Activated naive CD8-positive, alpha-beta T cell treated with anti-CD3 and anti-CD28 coated beads, Interleukin-2, amount 10 ng/mL, durations not matched to agents 7 days and 5 days (primary cell): ENCODE measurements at places on chromosomes 4 and X. TPM values are rescaled to one million over a fixed set of nuclear protein-coding genes. Genes with fewer than 3 reads are reported as not detected.

UGT8 gene
- total RNA-seq = 0.17 TPM

- peaks cover 2% of the 10 kb centered on the region for H3K36me3 ChIP-seq
- no peaks in the 10 kb centered on the region for H3K4me1 ChIP-seq
- H3K27me3 ChIP-seq = no peaks in the 10 kb centered on the region
- DNase-seq = no peak
Measured at GRCh38 chr4:128590773-128591172, 218.7 kb upstream of the JADE1 start.

DNA sequence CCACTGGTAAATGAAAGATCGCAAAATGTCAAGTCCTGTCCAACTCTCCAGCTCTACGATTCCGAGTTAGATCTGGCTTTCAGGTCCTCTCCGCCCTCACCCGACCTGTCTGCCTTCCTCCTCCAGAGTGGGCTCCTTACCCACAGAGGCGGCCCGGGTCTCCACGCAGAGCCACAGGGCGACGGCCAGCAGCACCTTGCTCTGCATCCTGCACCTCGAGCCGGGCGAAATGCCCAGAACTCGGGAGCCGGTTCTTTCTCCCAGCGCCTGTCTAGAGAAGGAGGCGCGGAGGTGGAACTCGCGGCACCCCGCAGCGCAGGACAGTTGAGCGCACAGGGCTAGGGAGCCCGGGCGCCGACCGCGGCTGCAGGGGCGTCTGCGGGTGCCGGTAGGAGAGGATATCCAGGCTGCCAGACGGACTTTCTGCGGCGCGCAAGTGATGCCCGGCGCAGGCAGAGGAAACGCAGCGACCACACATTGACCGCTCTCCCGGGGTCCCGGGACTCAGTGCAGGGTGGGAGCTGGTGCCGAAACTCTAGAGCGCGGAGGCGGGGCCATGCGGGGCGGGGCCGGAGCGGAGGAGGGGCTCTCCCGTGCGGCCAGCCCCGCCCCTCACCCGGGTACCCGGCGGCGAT lies at the start of gene KDR:
Gene KDR, minus strand, starts transcription at position 509 of the 635 bp plus-strand sequence. Its CDS starts 302 bp downstream, at position 207.
- H3K36me3 ChIP-seq = no peaks in the 10 kb centered on the region
- H3K27me3 ChIP-seq = peaks cover 36% of the 10 kb centered on the region

GRCh38 chr4:83248486-83248885 lies 36.1 kb downstream of the COQ2 start:
- H3K4me1 ChIP-seq = peaks cover 41% of the 10 kb centered on the region
- peaks cover 2% of the 10 kb centered on the region for H3K27me3 ChIP-seq
- H3K4me3 ChIP-seq = no peak overlapping the region
- no peak overlapping the region for H3K27ac ChIP-seq
- no peak for DNase-seq

- DNase-seq = no peak
- no peaks in the 10 kb centered on the region for H3K36me3 ChIP-seq
- H3K27me3 ChIP-seq = no peaks in the 10 kb centered on the region
- no peak overlapping the region for H3K4me3 ChIP-seq
Measured at GRCh38 chr4:30837861-30838260, 117.7 kb downstream of the PCDH7 start.

GRCh38 chr4:121448231-121448630 lies 67.4 kb upstream of the QRFPR start:
- DNase-seq = no peak
- H3K4me1 ChIP-seq = no peaks in the 10 kb centered on the region
- H3K27me3 ChIP-seq = peaks cover 17% of the 10 kb centered on the region
- H3K36me3 ChIP-seq = no peaks in the 10 kb centered on the region

GRCh38 chr4:1887052-1887451 lies 15.9 kb downstream of the NSD2 start:
- DNase-seq = no peak
- H3K4me1 ChIP-seq = peaks cover 31% of the 10 kb centered on the region
- no peaks in the 10 kb centered on the region for H3K27me3 ChIP-seq
- H3K36me3 ChIP-seq = peaks cover 17% of the 10 kb centered on the region

DNA sequence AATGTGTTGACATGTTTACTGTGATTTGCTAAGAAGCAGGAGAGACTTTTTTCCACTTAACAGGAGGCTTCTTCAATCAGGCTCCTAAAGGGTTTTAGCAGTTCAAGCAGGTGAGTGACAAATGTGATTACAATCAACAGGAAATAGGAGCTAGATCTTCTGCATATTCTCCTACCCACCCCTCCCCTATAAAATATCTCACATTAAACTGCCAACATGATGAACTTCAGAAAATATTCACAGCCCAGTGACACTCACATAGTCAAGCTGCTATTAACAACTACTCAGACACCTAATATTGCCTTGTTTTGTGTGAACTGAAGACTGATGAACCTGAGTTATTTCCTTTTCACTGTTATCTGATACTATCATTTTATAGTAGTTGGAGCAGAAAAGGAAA lies 55.9 kb upstream of the ANTXR2 start:
- no peak overlapping the region for H3K4me3 ChIP-seq
- H3K27ac ChIP-seq = no peak overlapping the region
- H3K4me1 ChIP-seq = peaks cover 40% of the 10 kb centered on the region
- H3K36me3 ChIP-seq = peaks cover 4% of the 10 kb centered on the region
- no peak for DNase-seq

HSFX4 gene
- not detected for total RNA-seq

PHKA1 gene
- 0.47 TPM for total RNA-seq

- H3K4me1 ChIP-seq = peaks cover 14% of the 10 kb centered on the region
- DNase-seq = no peak
- H3K27me3 ChIP-seq = peaks cover 63% of the 10 kb centered on the region
- H3K4me3 ChIP-seq = no peak overlapping the region
Measured at GRCh38 chr4:24475756-24476155, 108.6 kb downstream of the DHX15 start.

DNA sequence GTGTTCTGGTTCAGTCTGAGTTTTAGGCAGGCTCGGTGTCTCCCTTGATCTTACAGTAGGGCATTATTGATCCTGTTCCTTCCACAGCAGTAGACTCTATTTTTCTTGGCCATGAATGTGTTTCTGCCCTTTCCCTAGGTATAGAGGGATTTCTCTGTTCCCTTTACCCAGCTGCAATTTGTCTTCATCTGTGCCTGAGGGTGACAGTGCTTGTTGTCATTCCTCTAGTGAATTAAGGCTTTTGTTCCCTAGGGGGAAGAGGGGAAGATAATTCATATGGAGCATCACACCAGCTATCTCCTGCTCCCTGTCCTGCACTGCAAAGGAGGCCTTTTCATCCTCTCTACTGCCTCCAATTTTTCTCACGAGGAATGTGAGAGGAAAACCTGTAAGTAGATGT lies 39.7 kb upstream of the CXorf51A start:
- no peaks in the 10 kb centered on the region for H3K36me3 ChIP-seq
- H3K27me3 ChIP-seq = no peaks in the 10 kb centered on the region
- H3K4me1 ChIP-seq = no peaks in the 10 kb centered on the region
- DNase-seq = no peak
- no peak overlapping the region for H3K4me3 ChIP-seq
- H3K27ac ChIP-seq = no peak overlapping the region

- H3K27ac ChIP-seq = no peak overlapping the region
- H3K4me1 ChIP-seq = peaks cover 14% of the 10 kb centered on the region
- H3K27me3 ChIP-seq = no peaks in the 10 kb centered on the region
- DNase-seq = no peak
Measured at GRCh38 chr4:113645771-113646441, 115.6 kb downstream of the CAMK2D start.

- no peaks in the 10 kb centered on the region for H3K36me3 ChIP-seq
- no peak for DNase-seq
- no peak overlapping the region for H3K27ac ChIP-seq
- no peaks in the 10 kb centered on the region for H3K4me1 ChIP-seq
- H3K27me3 ChIP-seq = no peaks in the 10 kb centered on the region
Measured at GRCh38 chr4:13856387-13856786, 228.9 kb upstream of the BOD1L1 start.

DNA sequence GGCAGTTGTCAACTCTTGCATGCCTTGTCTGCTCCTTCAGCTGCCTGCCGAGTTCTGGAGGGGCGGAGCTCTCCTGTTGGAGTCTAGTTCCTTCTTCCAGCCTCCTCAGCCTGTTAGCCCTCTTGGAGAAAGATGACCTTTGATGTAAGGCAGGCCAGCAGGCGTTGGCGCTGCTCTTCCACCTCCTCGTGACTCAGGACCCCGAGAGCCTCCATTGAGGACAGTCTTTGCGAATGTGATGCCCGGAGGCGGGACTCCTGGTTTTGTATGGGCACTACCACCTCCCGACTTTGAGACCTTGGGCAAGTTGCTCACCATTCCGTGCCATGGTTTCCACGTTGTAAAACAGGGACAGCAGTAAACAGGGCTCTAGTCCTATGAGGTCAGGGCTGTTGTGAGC lies 108.3 kb downstream of the TENM3 start:
- DNase-seq = no peak
- no peak overlapping the region for H3K27ac ChIP-seq
- H3K36me3 ChIP-seq = no peaks in the 10 kb centered on the region
- no peak overlapping the region for H3K4me3 ChIP-seq

GRCh38 chrX:39619182-39620009 lies 478.4 kb downstream of the BCOR start:
- peaks cover 5% of the 10 kb centered on the region for H3K4me1 ChIP-seq
- DNase-seq = no peak
- H3K36me3 ChIP-seq = no peaks in the 10 kb centered on the region
- H3K27me3 ChIP-seq = peaks cover 2% of the 10 kb centered on the region

GRCh38 chr4:36241771-36242170 lies 2.5 kb downstream of the ARAP2 start:
- H3K36me3 ChIP-seq = peaks cover 42% of the 10 kb centered on the region
- H3K27ac ChIP-seq = peak overlapping the region; percentile 36
- no peaks in the 10 kb centered on the region for H3K27me3 ChIP-seq
- H3K4me3 ChIP-seq = peak overlapping the region; percentile 80

TCEAL2 gene
- 0.31 TPM for total RNA-seq

ASB5 gene
- not detected for total RNA-seq

DNA sequence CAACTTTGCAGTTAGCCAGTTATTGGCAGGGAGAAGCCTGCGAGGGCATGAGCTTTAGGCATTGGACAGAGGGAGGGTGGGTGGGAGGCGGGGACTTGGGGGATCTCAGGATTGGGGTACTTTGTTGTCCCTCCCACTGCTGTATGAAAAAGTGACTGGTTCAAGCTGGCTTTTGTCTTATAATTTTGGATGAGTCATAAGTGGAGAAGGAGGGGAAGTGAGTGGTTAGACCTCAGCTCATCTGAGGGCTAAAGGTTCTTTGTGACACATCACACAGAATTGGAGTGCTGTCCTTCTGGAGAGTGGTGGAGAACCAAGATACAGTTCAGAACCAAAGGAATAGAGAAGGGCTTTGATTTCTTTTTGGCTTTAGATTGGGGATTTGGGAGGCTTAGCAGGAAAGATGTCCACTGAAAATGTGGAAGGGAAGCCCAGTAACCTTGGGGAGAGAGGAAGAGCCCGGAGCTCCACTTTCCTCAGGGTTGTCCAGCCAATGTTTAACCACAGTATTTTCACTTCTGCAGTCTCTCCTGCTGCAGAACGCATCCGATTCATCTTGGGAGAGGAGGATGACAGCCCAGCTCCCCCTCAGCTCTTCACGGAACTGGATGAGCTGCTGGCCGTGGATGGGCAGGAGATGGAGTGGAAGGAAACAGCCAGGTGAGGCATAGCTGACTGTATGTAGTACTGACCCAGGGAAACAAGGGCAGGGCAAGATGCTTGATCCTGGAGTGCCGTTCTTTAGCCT lies at the start of gene SLC4A4:
Gene SLC4A4, plus strand, starts transcription at position 175 of the 748 bp plus-strand sequence.
- peaks cover 27% of the 10 kb centered on the region for H3K27me3 ChIP-seq
- no peaks in the 10 kb centered on the region for H3K36me3 ChIP-seq
- no peak for DNase-seq
- H3K4me3 ChIP-seq = peak within 1 kb of the TSS; percentile 1

DNA sequence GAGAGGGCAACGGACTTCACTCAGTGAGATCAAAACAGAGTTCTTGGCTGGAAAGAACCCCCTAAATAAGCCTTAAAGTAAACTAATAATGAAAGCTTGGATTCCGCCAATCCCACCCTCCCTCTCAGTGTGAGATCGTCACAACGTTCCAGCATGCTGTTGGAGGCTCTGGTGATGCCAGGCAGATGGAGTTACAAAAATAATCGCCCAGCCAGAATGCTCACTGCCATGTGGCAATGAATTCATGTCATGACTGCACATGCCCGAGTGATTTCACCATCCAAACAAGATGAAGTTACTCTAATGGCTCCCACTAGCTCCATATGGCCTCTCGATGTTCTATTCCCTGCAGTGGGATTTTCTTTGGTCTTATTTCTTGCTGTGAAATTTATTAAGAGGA lies 248.0 kb downstream of the SPATA18 start:
- H3K4me3 ChIP-seq = no peak overlapping the region
- H3K27me3 ChIP-seq = no peaks in the 10 kb centered on the region
- H3K36me3 ChIP-seq = no peaks in the 10 kb centered on the region
- DNase-seq = no peak

DNA sequence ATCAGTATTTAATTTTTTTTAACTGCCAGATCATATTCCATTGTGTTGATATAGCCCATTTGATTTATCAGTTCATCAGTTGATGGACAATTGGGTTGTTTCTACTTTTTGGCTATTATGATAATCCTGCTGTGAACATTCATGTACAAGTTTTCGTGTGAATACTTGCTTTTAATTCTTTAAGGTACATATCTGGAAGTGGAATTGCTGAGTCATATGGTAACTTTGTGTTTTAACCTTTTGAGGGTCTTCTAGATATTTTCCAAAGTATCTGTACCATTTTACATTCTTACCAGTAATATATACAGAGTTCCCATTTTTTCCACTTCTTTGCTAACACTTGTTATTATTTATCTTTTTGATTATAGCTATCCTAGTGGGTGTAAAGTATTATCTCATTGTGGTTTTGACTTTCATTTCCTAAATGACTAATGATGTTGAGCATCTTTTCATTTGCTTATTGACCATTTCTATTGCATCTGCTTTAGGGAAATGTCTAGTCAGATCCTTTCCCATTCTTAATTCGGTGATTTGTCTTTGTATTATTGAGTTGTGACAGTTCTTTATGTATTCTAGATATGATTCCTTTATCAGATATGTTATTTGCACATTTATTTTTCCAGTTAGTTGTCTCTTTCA lies 75.2 kb upstream of the NUDT6 start:
- no peak overlapping the region for H3K27ac ChIP-seq
- peaks cover 16% of the 10 kb centered on the region for H3K36me3 ChIP-seq
- no peak overlapping the region for H3K4me3 ChIP-seq
- peaks cover 4% of the 10 kb centered on the region for H3K4me1 ChIP-seq
- no peaks in the 10 kb centered on the region for H3K27me3 ChIP-seq
